D341Med (cell line): ENCODE measurements at places on chromosomes 3 and 15.

GRCh38 chr3:35929158-35929557, 289.8 kb downstream of the ARPP21 start:
- no peak for DNase-seq

- no peak for DNase-seq
Observed at GRCh38 chr15:42024303-42024702, 3.5 kb upstream of the PLA2G4E start.

DNA sequence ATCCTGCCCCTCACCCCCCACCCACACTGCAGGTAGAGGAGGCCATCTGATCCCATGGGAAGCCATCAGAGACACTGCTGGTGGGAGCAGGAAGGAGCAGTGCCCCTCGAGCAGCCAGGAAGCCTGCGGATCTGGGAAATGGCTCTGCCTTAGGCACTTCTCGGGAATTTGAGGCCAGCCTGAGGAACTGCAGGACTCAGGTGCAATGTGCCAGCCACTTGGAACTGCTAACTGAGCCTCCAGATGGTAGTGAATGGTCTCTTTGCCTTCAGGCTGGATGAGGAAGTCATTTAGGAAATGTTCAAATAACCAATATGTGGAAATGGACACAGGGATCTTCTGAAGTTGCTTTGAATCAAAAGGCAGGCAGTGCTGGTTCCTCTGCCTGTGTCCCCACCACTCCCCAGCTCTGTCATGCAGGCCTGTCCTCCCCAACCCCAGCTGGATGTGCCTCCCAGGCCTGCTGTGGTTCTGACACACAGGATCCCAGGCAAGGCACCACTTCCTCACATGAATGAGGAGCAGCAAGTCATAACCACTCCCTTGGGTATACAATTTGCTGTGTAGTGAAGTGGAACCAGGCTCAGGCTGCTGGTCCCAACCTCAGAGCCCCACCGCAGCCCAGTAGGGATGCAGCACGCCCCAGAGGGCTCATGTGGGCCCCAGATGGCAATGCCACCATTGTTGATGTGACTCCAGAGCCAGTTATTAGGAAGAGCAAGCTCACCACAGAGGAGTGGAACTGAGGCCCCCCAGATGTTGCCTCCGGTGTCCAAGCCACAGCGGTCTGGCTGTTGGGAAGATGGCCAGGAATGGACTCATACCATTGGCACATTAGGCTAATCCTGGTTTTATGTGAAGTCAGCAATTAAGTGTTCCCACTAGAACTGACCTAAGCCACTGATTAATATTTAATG, 46.5 kb upstream of the LIMD1 start:
- no peak for DNase-seq

GRCh38 chr15:77984446-77984861, 93.1 kb downstream of the TBC1D2B start:
- no peak for DNase-seq

DNA sequence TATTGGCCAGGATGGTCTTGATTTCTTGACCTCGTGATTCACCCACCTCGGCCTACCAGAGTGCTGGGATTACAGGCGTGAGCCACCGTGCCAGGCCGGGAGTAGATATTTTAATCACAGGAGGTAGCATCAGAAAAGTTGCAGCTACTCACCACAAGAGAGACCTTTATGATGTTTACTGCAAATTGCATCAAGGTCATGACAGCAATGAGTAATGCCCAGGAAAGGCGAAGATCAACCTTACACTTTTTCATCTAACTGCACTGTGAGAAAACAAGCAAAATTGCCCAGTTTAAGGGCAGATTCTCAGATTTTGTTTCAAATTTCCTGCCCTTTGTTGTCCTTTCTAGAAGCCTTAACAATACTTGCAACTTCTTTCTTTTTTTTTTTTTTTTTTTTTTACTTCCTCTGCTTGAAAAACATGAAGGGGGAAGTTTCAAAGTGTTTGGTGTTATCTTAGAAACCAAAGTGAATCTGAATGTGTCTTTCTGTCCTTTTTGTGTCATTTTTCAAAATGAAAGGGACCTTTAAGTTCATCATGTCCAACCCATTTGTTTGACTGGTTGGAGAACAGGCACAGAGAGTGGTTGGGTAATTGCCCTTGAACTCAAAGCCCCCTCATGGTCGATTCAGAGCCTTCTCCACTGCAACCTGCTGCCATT, 25.0 kb downstream of the TGFBR2 start:
- no peak for DNase-seq

- DNase-seq: no peak
Observed at GRCh38 chr3:129289201-129289921, 10.7 kb downstream of the HMCES start.

DNA sequence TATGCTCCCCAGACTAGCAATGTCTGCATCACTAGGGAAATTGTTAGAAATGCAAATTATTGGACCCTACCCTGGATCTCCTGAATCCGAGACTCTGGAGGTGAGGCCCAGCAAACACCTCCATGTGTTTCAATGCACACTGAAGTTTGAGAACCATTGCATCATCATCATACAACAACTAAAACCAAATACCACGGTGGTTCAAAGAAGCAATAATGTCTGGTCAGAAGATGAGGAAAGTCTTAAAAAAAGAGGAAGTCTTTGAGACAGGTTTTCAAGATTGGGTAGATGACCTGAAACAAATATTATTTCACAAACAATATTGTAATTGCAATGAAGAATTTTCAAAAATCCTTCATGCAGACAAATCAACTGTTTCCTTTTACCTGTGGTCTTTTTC, 60.3 kb upstream of the TRA2B start:
- DNase-seq: no peak
